NCI-H1092 (cell line): ENCODE measurements at places on chromosomes 4 and X.

GRCh38 chr4:91123742-91124141 is 996.5 kb downstream of the CCSER1 start:
- DNase-seq, result no peak

DNA sequence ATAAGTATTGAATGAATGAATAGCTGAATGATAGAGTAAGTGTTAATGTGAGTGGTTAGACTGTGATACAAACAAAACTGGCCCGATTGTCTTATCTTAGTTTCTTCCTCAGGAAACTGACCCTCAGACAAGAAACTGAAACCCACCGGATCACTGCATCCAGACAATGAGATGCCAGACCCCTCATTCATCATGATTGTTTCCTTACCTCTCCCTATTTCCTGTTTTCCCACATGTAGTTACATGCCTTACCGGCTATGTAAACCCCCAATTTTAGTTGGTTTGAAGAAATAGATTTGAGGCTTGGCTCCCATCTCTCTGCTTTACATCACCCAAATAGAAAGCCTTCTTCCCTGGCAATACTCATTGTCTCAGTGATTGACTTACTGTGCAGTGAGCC is 218.9 kb upstream of the PPP1R2C start:
- no peak for DNase-seq

DNA sequence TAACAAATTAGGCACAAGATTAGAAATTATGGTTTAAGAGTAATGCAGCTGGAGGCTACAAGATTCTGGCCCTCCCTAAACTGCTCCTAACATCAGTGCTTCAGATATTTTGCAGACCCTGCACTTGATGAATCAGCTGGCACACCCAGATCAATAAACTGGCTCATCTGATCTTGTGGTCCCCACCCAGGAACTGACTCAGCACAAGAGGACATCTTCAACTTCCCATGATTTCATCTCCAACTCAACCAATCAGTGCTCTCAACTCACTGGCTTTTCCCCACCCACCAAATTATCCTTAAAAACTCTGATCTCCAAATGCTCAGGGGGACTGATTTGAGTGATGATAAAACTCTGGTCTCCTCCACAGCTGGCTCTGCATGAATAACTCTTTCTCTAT is 21.7 kb upstream of the TMEM33 start:
- no peak for DNase-seq

DNA sequence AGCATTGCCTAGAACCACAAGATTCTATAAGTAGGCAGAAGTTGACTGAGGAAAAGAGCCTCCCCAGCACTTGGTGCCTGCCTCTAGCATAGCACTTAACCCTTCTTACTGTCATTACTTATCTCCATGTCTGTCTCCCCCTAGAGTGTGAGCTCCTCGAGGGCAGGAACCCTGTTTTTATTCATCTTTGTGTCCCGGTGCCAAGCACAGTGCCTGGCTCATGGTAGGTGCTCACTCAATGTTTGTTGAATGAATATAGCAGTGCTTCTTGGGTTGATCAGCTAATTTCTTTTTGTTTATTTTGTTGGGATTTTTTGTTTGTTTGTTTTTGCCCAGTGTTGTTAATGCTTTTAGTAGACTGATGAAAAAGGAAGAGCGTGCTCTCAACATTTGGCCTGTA is 30.3 kb downstream of the KLF3 start:
- DNase-seq, result no peak

- no peak for DNase-seq
These were observed 444.7 kb upstream of the RPS6KA3 start for GRCh38 chrX:20711366-20711765.

DNA sequence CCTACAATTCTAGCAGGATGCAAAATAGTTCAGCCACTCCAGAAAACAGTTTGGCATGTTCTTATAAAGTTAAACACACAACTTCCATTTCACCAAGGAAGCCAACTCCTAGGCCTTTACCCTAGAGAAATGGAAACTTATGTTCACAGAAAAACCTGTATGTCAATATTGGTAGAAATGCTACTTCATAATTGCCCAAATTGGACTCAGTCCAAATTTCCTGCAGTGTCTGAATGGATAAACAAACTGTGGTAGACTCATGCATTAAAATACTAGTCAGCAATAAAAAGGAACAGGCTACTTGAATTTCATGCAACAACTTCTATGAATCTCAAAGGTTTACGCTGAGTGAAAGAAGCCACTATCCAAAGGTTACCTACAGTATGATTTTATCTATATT is 1738.8 kb upstream of the IGFBP7 start:
- DNase-seq, result no peak

- DNase-seq, result no peak
These were observed 126.8 kb downstream of the NFKB1 start for GRCh38 chr4:102627831-102628523.

DNA sequence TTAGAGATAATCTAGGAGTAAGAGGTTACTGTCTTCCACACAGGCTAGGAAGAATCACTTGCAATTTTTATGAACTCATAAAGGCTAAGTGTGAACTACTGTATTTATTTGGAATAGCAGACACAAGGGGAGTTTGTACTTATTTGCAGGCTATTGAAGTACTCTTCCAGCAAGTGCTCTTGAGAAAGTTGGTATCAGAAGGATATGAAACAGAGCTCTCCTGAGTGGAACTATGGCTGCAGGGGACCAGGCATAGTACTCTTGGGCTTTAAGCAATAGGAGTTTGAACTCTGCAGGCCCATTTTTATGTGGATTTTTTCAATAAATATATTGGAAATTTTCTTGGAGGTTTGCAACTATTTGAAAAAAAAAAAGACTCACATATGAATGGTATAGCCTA is 756.3 kb upstream of the ATOH1 start:
- DNase-seq, result no peak

GRCh38 chr4:40728333-40728732 is 21.4 kb upstream of the NSUN7 start:
- no peak for DNase-seq

- no peak for DNase-seq
These were observed 369.2 kb upstream of the LCORL start for GRCh38 chr4:18390655-18391353.

DNA sequence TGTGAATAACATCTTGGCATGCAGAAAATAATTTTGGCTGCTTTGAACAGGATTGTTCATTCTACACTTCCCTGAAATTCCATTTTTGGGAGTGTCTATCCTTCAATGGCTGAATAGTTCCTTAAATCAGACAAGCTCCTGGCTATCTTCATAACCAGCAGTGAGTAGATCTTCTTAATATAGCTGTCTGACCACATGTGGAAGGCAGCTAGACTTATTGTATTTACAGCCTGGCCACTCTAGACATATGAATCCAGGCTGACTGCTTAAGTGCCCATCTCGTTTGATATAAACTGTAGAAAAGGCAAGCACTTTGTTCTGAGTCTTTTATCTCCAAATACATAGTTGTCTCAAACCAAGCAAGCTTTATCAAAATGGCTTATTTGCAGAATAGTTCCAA is 40.0 kb downstream of the PWWP3B start:
- DNase-seq, result no peak

GRCh38 chrX:93591398-93591797 is 82.0 kb downstream of the NAP1L3 start:
- no peak for DNase-seq

GRCh38 chr4:40656201-40656863 is 26.7 kb upstream of the RBM47 start:
- no peak for DNase-seq

GRCh38 chr4:86091201-86091600 is 268.7 kb downstream of the MAPK10 start:
- no peak for DNase-seq
